ENCODE measurements at places on chromosomes 16 and 17. TPM values are rescaled to one million over a fixed set of nuclear protein-coding genes. Genes with fewer than 3 reads are reported as not detected.

- H3K4me1 ChIP-seq = peaks cover 29% of the 10 kb centered on the region
- DNase-seq = no peak
- H3K27ac ChIP-seq = no peak overlapping the region
- peaks cover 10% of the 10 kb centered on the region for H3K36me3 ChIP-seq
- H3K27me3 ChIP-seq = no peaks in the 10 kb centered on the region
These were observed 197.4 kb upstream of the CACNG5 start for GRCh38 chr17:66637491-66637890.

GRCh38 chr17:66152756-66153155 lies 39.2 kb downstream of the CEP112 start:
- no peaks in the 10 kb centered on the region for H3K27me3 ChIP-seq
- DNase-seq = no peak
- no peaks in the 10 kb centered on the region for H3K36me3 ChIP-seq
- H3K4me1 ChIP-seq = peaks cover 10% of the 10 kb centered on the region
- no peak overlapping the region for H3K27ac ChIP-seq

DNA sequence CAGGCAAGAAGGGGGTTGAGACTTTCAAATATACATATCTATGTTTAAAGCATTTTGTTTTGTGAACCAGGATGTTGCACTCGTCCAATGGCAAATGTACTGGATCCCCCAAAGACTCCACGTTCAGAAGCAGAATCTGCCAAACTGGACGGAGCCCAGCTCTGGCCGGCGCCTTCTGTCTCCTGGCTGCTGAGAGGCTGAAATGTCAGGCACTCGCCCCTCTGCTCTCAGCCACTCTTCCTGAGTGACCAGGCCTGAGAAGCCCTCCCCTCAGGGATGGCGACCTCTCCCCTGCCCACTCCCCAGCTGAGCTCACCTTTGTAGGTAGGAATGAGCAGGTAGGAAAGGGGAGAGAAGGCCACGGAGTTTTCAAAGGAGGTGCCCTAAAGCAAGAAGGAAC lies 187.5 kb upstream of the FOXF1 start:
- no peaks in the 10 kb centered on the region for H3K27me3 ChIP-seq
- no peaks in the 10 kb centered on the region for H3K36me3 ChIP-seq
- no peak for DNase-seq
- H3K4me1 ChIP-seq = no peaks in the 10 kb centered on the region
- H3K27ac ChIP-seq = no peak overlapping the region

GRCh38 chr17:42200706-42201457 lies 6.6 kb upstream of the GHDC start:
- H3K4me3 ChIP-seq = no peak overlapping the region
- peak overlapping the region; percentile 20 for H3K27ac ChIP-seq
- no peak for DNase-seq
- H3K4me1 ChIP-seq = peaks cover 2% of the 10 kb centered on the region

GRCh38 chr16:59737274-59737673 lies 1003.2 kb upstream of the GOT2 start:
- no peaks in the 10 kb centered on the region for H3K4me1 ChIP-seq
- H3K36me3 ChIP-seq = no peaks in the 10 kb centered on the region
- no peaks in the 10 kb centered on the region for H3K27me3 ChIP-seq
- H3K4me3 ChIP-seq = no peak overlapping the region
- H3K27ac ChIP-seq = no peak overlapping the region

KRTAP17-1 gene
- not detected for total RNA-seq

CYB5D1 gene
- 9.0 TPM for total RNA-seq

CD300E gene
- total RNA-seq = not detected
